ENCODE measurements at places on chromosomes 2 and 18.
A peak's percentile ranks its signal among the peaks of the same experiment; 100 is the strongest.

- DNase-seq, result no peak
These were observed 262.6 kb upstream of the DCC start for GRCh38 chr18:52077251-52077983.

DNA sequence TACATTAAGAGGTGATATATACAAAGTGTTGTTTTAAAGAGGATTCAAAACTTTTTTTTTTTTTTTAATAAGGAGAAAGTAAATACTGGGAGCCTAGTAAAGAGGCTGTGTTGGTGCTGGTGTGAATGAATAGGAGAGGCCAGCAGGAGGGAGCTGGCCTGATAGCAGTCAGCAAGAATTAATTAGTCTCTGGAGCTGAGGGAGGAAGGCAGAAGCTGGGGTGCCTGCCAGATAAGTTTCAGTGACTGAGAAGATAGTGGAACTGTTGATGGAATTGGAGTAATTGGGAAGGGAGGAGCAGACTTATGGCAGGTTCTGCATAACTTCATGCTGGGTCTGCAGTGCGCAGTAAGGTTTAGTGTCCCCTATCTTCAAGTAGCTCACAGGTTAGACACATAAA, 36.2 kb upstream of the SNORC start:
- no peak for DNase-seq

DNA sequence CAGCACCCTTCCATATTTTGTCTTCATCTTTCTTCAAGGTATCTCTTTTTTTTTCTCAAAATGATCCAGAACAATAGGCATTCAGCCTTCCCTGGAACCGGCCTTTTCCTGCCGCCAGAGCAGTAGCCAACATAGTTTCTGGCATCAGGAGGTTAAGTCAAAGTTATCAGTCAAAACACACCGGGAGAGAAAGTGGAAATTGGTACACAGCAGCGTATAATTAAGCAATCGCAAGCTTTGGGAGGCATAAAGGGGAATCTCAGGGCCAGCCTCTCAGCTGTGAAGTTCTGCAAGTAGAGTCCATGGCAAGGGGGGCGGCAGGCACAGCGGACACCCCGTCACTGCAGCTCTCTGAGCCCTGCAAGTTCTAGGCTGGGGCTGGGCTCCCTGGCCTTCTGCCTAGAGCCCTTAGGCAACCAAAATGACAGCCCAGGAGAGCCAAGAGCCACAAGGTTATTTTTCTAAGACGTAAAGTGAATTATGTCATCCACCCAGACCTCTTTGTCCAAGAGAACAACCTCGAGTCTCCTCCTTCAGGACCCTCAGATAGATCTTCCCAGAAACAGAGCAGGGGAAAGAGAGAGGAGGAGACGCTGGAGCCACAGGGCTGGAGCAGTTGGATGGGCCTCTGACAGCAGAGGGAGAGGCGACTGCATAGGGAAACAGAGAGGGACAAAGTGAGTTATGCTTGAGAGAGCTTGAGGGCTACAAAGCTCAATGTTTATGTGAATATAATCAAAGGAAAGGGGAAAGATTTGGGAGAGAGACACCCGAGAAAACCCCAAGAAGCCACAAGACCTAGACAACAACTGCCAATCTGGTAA, 114.7 kb downstream of the BCL2L11 start:
- DNase-seq, result peak; percentile 46

DNA sequence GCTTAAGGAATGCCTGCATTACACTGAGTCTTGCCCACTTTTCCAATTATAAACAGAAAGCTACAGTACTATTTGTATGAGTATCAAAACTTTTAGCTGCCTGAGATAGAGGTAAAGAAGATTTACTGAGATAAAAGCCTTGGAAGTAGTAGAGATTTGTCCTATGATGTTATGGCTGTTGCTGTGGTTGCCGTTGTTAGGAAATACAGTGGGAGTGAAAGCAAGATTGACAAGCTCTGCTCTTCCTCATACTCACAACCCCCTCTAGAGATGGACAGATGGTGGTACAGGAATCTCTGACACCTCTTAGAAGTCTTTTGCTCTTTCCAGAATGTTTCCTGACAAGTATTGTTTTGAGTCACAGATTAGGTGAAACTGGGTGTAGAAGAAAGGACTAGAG, 242.5 kb downstream of the RPIA start:
- peak; percentile 59 for DNase-seq

GRCh38 chr2:178506101-178506500, 25.8 kb downstream of the PLEKHA3 start:
- peak; percentile 13 for DNase-seq
